Heart left ventricle (tissue), 16 donors: ENCODE measurements at places on chromosomes 1 and 21. TPM values are rescaled to one million over a fixed set of nuclear protein-coding genes. Genes with fewer than 3 reads are reported as not detected.

DNA sequence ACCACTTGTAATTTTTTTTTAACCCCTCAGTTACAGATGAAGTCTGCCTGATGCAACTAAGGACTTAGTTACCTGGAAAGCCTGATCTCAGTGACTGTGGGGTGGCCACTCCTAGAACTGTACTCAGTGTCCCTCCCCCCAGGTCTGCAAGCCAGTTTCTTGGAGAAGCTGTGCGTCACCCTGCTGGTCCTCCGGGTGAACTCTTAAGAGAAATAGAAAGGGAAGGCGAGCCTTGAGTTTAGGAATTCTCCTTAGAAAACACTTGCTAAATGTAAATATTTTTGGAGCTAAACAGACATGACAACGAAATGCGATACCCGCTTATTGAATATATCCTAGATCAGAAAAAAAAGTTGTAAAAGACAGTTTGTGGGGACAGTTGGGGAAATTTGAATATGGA, 730 bp downstream of the SLC16A4 start:
- H3K4me3 ChIP-seq, result peak overlapping the region; percentile 36
- DNase-seq, result peak; percentile 49
- peaks cover 4% of the 10 kb centered on the region for H3K4me1 ChIP-seq
- peak overlapping the region; percentile 9 for H3K27ac ChIP-seq
- no peaks in the 10 kb centered on the region for H3K27me3 ChIP-seq

Gene CLCA1
- not detected for total RNA-seq

DNA sequence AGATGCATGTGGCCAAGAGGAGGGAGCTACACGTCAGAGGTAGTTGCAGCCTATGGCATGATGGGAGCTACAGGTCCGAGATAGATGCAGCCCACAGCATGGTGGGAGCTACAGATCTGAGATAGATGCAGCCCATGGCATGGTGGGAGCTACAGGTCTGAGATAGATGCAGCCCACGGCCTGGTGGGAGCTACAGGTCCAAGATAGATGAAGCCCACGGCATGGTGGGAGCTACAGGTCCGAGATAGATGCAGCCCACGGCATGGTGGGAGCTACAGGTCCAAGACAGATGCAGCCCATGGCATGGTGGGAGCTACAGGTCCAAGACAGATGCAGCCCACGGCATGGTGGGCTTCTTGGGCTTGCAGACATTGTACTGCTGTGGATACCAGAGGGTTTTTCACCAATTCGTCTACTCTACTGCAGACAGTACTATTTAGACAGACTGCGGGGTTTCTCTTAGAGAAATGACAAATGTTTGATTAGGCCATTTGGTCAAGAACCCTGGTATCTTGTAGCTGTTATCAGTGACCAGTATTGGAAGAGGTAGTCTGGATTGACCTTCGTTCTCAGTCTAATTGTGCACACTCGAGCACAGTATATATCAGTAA, 127.4 kb downstream of the DHRS3 start:
- H3K27me3 ChIP-seq, result no peaks in the 10 kb centered on the region
- H3K4me3 ChIP-seq, result no peak overlapping the region
- H3K4me1 ChIP-seq, result peaks cover 21% of the 10 kb centered on the region

- peak overlapping the region; percentile 31 for H3K4me3 ChIP-seq
- no peak for DNase-seq
- H3K27me3 ChIP-seq, result peaks cover under 1% of the 10 kb centered on the region
- peaks cover 37% of the 10 kb centered on the region for H3K4me1 ChIP-seq
- H3K27ac ChIP-seq, result no peak overlapping the region
Measured at GRCh38 chr1:1232796-1233566, 944 bp downstream of the B3GALT6 start.

GRCh38 chr1:12745992-12746323, at the start of gene CFAP107:
Gene CFAP107 (plus strand): TSS chr1:12746200. CDS start chr1:12746431, 231 bp downstream.
- DNase-seq, result no peak
- no peak within 1 kb of the TSS for H3K27ac ChIP-seq
- no peaks in the 10 kb centered on the region for H3K27me3 ChIP-seq
- no peak within 1 kb of the TSS for H3K4me3 ChIP-seq
- H3K36me3 ChIP-seq, result no peaks in the 10 kb centered on the region

Gene G0S2
- 346 TPM for total RNA-seq

GRCh38 chr1:16067127-16067768, 6.2 kb downstream of the FAM131C start:
- H3K27ac ChIP-seq, result no peak overlapping the region
- no peak overlapping the region for H3K4me3 ChIP-seq
- H3K4me1 ChIP-seq, result peaks cover 16% of the 10 kb centered on the region
- H3K36me3 ChIP-seq, result no peaks in the 10 kb centered on the region
- DNase-seq, result no peak

Gene PTGS2
- 0.22 TPM for total RNA-seq

Gene GPR52
- 1.9 TPM for total RNA-seq

Gene CD84
- 0.90 TPM for total RNA-seq

Gene DHDDS
- total RNA-seq, result 45.0 TPM

DNA sequence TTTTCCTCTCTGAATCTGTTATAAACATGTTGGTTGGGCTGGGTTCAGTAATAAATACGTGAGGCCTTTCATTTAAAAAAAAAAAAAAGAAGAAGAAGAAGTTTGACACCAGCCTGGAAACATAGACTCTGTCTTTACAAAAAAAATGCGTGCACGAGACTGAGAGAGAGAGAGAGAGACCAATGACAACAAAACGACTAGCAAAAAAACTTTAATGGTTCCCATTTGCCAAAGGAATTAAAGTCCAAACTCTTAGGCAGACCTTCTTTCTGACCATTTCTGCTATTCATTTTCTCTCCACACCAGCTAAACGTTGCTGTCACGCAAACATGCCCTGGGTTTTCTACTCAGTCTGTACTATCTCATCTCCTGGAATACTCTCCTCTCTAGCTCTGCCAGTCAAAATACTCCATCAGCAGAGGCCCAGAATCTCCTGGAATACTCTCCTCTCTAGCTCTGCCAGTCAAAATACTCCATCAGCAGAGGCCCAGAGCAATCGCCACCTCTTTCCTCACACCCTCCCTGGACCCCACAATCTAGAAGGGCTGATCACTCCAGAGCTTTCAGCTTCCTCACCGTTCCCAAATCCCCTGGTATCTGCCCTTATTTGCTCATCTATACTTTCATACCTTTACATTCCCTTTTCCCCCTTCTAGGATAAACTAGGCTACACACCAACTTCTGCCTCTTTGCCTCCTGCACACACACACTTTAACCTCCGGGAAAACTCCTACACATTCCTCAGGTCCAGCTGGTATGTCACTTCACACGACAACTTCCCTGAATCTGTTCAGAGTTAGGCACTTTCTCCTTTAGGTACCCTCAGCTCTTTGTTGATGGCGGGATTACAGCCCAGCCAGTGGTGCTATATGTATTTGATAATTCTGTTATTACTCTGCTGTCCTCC, 100.0 kb downstream of the CDC7 start:
- no peaks in the 10 kb centered on the region for H3K36me3 ChIP-seq
- no peak overlapping the region for H3K4me3 ChIP-seq
- no peak for DNase-seq
- H3K27ac ChIP-seq, result peak overlapping the region; percentile 47
- H3K27me3 ChIP-seq, result no peaks in the 10 kb centered on the region

Gene LCE3D
- not detected for total RNA-seq

- no peaks in the 10 kb centered on the region for H3K4me1 ChIP-seq
- H3K27me3 ChIP-seq, result no peaks in the 10 kb centered on the region
- H3K4me3 ChIP-seq, result no peak overlapping the region
- no peak for DNase-seq
Measured at GRCh38 chr1:58412071-58412580, 134.4 kb downstream of the OMA1 start.

Gene IL12RB2
- total RNA-seq, result not detected

DNA sequence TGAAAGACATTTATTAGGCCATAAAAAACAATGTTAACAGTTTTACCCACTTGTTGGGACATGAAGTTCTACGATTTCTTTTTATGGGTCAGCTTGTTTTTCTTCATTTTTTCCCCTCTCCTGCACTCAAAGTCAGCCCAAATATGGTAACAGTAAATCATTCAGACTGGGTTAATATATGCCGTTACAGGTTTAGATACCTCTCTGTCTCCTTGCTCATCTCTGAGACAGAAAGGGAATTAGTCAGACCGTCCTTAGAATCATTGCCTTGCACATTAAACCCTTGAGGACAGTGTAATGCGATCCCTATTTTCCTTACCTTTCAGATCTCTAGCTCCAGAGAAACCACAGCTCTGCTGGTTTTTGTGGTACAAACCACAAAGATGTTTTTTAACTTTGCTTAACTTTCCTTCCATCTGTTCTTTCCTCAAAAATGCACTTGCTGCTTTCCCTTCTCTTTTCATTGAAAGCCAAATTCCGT, 613.3 kb downstream of the PLPP3 start:
- H3K4me1 ChIP-seq, result no peaks in the 10 kb centered on the region
- H3K27ac ChIP-seq, result no peak overlapping the region
- no peak overlapping the region for H3K4me3 ChIP-seq
- DNase-seq, result no peak
- H3K27me3 ChIP-seq, result no peaks in the 10 kb centered on the region

GRCh38 chr1:63804829-63805484, 31.1 kb downstream of the ROR1 start:
- no peak overlapping the region for H3K27ac ChIP-seq
- H3K36me3 ChIP-seq, result no peaks in the 10 kb centered on the region
- H3K4me3 ChIP-seq, result no peak overlapping the region
- DNase-seq, result no peak
- H3K27me3 ChIP-seq, result no peaks in the 10 kb centered on the region

DNA sequence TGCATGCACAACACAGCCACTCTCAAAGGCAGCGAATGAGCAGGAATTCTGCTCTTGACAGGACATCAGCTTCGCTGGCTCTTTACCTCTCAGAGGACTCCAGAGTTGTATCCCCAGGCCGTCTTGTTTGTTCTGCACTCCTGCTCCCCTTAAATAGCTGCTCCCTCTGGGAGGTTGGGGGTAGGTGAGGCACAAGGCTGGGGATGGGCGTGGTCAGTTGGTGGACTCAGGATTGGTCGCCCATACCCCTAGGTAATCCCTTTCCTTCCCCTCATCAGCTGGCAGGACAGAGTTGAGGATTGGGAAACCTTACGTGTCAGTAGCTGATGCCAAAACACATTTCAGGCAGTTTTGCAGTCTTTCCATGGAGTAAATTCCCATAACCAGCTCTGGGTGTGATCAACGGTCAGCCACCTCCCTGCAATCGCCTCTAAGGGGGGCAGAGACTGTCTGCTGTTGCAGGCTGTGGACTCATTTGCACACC, at the start of gene PLA2G2A:
Gene PLA2G2A, minus strand, starts transcription at position 125 of the 484 bp plus-strand sequence. CDS start 845 bp downstream, outside the sequence.
- DNase-seq, result no peak
- no peak within 1 kb of the TSS for H3K4me3 ChIP-seq
- peaks cover 17% of the 10 kb centered on the region for H3K4me1 ChIP-seq
- H3K36me3 ChIP-seq, result no peaks in the 10 kb centered on the region
- H3K27me3 ChIP-seq, result no peaks in the 10 kb centered on the region
- H3K27ac ChIP-seq, result peak within 1 kb of the TSS; percentile 61

DNA sequence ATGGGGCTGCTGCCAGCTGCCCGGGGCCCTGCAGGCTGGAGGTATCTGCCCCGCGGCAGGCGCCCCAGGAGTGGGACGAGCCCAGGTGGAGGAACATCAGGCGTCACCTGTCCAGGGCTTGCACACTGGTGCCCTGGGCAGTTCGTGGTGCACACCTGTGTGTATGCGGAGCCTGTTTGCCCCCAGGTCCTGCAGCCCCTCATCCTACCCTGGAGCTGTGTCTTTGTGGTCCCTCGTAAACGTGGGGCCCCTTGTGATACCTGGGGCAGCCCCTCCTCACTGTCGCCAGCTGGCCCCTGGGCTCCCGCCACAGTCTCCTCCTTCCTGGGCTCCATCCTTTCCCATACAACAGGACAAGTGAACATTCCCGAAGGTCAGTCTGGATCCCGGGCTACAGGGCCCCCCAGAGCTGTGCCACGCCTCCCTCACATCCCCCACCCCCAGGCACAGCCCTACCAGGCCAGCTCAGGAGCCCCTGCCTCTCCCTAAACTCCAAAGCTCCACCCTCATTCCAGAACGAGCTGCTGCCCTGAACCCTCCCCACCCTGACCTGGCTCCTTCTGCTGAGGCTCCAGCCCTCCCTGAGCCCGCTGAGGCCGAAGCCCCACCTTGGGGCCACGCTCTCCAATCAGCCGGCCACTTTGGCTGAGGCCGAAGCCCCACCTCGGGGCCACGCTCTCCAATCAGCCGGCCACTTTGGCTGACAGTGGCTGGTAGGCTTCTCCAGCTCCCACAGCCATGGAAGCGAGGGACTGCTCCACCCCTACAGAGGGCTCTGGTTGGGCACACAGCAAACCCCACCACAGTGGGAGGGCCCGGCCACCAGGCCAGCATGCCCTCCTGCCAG, 42.6 kb downstream of the UBE2G2 start:
- no peaks in the 10 kb centered on the region for H3K4me1 ChIP-seq
- DNase-seq, result no peak
- no peaks in the 10 kb centered on the region for H3K36me3 ChIP-seq
- no peak overlapping the region for H3K27ac ChIP-seq

GRCh38 chr1:68136187-68136586, 85.8 kb upstream of the DIRAS3 start:
- H3K27me3 ChIP-seq, result no peaks in the 10 kb centered on the region
- DNase-seq, result no peak
- H3K27ac ChIP-seq, result no peak overlapping the region

- no peak overlapping the region for H3K27ac ChIP-seq
- H3K4me1 ChIP-seq, result no peaks in the 10 kb centered on the region
- H3K4me3 ChIP-seq, result no peak overlapping the region
- no peaks in the 10 kb centered on the region for H3K36me3 ChIP-seq
Measured at GRCh38 chr1:214632091-214632490, 29.1 kb downstream of the CENPF start.

- H3K36me3 ChIP-seq, result no peaks in the 10 kb centered on the region
- no peak overlapping the region for H3K27ac ChIP-seq
- H3K4me3 ChIP-seq, result no peak overlapping the region
- DNase-seq, result no peak
- no peaks in the 10 kb centered on the region for H3K4me1 ChIP-seq
Measured at GRCh38 chr1:187408212-187409004, 579.7 kb downstream of the PLA2G4A start.

Gene TNFAIP8L2
- 0.76 TPM for total RNA-seq

GRCh38 chr1:88029899-88030298, 654.2 kb upstream of the PKN2 start:
- H3K4me1 ChIP-seq, result no peaks in the 10 kb centered on the region
- no peaks in the 10 kb centered on the region for H3K36me3 ChIP-seq
- no peak overlapping the region for H3K4me3 ChIP-seq
- no peak for DNase-seq
- no peaks in the 10 kb centered on the region for H3K27me3 ChIP-seq
- no peak overlapping the region for H3K27ac ChIP-seq

Gene TFF2
- not detected for total RNA-seq

DNA sequence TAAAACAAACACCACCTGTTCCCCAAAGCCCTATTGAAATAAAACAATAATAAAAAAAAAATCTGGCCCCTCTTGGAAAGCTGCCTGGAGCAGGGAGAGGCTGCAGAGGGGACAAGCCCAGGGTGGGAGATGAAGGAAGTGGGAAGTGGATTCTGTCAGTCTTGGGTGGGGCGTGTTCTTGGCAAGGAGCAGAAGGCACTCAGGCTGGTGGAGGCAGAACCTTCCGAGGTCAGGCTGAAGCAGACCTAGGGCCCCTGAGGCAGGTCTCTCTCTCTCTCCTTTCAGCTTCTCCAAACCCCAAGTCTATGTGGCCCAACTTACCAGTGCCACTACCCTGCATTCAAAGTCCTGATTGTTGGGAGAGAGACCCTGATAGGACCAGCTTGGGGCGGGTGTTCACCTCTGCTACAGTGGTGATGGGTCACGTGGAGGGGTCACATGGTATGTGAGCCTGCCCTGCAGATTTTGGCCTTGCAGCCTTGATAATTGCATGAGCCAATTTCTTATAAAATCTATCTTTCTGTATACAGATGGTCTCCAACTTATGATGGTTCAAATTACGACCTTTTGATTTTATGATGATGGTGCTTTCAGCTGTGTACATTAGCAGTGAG, 145.4 kb upstream of the C1orf174 start:
- no peaks in the 10 kb centered on the region for H3K4me1 ChIP-seq
- no peaks in the 10 kb centered on the region for H3K27me3 ChIP-seq
- H3K4me3 ChIP-seq, result no peak overlapping the region
- DNase-seq, result no peak
